Ureter (tissue), 1 donor: ENCODE measurements at places on chromosomes 11 and 22. TPM values are rescaled to one million over a fixed set of nuclear protein-coding genes. Genes with fewer than 3 reads are reported as not detected.

DNA sequence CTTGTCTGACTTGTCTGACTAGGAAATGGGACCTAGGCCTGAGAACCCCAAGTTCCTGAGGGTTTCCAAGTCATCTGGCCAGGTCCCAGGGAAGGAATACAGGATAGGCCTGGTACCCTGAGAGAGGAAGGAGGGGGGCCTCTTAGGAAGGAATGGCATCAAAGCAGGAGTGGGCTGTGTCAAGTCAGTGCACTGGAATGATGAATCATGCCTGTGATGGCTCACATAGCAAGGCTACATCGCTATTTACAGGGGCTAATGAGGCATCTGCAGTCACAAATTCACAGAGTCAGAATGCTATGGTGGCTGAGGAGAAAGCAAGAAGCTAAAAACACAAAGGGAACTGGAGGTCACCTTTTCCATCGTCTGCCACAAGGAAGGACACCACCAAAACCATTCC is 247.3 kb downstream of the NXPE2 start:
- DNase-seq = no peak

DNA sequence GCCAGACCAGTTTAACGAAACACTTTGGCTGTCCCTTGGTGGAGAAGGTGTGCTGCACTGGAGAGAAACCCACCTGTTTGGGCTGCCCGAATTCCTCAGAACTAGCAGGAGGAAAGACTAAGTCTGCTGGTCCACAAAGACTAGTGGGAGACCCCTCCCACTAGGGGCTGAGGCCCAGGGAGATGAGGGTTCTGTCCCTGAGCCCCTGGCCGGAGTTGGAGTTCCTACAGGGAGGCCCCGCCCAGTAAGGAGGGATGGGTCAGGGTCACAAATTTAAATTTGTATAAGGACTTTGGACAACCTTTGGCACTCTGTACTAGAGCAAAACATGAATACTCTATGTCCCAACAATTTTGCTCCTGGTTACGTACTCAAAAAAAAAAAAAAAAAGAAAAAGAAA is 200.8 kb upstream of the C11orf87 start:
- DNase-seq = no peak

- DNase-seq = no peak
Observed at GRCh38 chr11:45596571-45596970, 68.9 kb downstream of the CHST1 start.

DNA sequence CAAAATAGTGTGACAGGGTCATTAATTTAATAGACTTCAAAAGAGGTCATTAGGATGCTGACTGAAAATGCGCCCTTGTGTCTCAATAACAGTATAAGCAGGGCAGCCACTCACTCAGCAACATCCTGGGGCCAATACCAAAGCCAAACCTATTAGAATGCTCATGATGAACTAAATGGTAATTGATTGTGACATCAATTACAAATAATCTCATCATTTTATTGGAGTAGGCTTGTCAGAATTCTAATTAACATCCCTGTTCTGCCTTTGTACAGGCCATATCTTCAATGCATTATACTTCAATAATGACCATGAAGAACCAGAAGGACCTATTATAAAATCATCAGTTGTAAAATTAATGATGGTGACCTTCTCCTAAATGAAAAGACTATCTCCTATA is 64.2 kb downstream of the DNAJC24 start:
- DNase-seq = no peak

- DNase-seq = no peak
Observed at GRCh38 chr11:59141673-59142460, 789 bp upstream of the FAM111A start.

- no peak for DNase-seq
Observed at GRCh38 chr22:47395481-47395880, 633.0 kb downstream of the TBC1D22A start.

DNA sequence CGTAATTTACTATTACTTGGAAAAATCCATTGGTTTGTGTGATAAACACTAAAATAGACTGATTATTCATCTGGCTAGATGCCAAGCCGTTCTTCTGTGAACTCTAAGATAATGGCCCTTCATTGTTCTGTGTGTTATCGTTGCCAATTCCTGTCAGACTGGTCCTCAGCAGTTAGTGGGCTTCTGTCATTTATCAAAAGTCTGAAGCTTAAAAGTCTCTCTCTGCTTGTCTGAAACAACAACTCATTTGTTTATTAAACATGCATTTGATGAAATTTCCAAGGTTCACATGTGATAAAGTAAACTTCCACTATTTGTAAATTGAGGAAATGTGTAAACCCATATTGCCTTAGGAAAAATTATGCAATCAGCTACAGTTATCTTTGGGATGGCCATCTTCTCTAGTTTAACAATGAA is 21.1 kb upstream of the RDX start:
- no peak for DNase-seq

DNA sequence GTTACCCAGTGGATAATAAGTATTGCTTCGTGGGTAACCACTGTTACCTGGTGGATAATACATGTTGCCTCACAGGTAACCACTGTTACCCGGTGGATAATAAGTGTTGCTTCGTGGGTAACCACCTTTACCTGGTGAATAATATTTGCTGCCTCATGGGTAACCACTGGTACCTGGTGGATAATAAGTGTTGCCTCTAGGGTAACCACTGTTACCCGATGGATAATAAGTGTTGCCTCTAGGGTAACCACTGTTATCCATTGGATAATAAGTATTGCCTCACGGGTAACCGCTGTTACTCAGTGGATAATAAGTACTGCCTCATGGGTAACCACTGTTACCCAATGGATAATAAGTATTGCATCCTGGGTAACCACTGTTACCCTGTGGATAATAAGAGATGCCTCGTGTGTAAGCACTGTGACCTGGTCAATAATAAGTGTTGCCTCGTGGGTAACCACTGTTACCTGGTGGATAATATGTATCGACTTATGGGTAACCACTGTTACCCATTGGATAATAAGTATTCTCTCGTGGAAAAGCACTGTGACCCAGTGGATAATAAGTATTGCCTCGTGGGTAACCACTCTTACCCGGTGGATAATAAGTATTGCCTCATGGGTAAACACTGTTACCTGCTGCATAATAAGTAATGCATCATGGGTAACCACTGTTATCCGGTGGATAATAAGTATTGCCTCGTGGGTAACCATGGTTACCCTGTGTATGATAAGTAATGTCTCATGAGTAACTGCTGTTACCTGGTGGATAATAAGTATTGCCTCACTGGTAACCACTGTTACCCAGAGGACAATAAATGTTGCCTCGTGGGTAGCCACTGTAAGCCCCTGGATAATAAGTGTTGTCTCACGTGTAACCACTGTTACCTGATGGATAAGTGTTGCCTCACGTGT is 20.1 kb upstream of the NXPE4 start:
- no peak for DNase-seq

GRCh38 chr11:16266021-16266420 is 90.3 kb downstream of the SOX6 start:
- DNase-seq = no peak

DNA sequence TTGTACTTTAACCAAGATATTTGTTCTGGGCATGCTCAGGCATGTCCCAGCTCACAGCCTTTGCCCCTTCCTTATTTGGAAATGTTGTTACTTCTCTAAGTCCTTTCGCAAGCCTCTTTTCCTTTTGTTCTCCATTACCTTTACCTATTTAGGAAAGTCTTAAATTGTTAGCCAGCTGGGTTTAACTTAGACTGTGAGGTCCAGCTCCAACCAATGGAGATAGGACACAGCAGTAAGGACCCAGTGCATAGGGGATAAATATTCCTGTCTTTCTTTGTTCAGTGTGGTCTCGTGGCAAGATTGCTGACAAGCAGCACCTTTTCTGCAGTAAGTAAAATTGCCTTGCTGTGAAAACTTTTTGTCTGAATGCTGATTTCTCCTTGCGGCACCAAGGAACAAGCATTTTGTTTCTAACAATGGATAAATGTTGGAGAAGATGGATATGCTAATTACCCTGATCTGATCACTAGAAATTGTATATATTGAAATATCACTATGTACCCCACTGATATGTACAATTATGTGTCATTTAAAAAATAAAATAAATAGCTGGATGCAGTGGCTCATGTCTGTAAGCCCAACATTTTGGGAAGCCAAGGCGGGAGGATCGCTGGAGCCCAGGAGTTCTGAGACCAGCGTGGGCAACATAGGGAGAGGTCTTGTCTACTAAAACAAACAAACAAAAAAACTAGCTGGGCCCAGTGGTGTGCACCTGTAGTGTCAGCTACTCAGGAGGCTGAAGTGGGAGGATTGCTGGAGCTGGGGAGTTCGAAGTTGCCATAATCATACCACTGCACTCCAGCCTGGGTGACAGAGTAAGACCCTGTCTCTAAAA is 31.9 kb upstream of the FTH1 start:
- no peak for DNase-seq

The SLC22A8 gene
- not detected for total RNA-seq

The OR52E8 gene
- total RNA-seq = not detected

The TEF gene
- total RNA-seq = 27.5 TPM

The KRTAP5-11 gene
- not detected for total RNA-seq

The OR4D5 gene
- not detected for total RNA-seq

The TMEM191C gene
- 0.31 TPM for total RNA-seq
